IMR-90 (cell line): ENCODE measurements at places on chromosomes 13 and 19. TPM values are rescaled to one million over a fixed set of nuclear protein-coding genes. Genes with fewer than 3 reads are reported as not detected.

- DNase-seq: no peak
Measured at GRCh38 chr19:54600212-54600611, 6.8 kb downstream of the LILRA1 start.

DNA sequence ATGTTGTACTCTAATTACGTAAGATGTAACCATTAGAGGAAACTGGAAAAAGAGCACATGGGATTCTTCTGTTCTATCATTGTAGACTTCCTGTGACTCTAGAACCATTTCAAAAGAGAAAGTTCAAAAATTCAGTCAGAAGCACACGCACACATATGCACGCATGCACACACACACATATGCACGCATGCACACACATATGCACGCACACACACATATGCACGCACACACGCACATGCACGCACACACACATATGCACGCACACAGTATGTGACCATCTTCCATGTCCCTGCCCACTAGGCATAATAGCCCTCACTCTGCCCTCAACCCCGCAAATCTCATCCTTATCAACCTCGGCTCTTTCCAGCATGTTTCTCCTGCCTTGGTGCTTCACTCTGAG, 14.0 kb downstream of the GP6 start:
- no peak for DNase-seq

DNA sequence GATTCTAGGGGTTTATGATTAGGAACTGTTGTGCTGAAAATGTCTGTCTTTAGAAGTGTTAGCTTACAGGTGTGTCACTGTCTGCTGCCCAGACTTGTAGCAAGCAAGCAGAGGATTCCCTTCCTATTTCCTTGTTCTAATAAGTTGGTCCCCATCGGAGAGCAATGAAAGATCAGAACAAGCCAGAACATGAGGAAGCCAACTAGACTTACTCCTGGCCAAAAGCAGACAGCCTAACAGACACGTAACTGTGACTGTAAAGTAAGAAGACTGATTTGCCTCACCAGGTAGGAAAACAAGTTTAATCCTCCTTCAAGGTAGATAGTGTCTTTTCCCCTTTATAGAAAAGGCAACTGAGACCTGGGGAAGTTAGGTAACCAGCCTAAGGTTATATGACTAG, 12.5 kb downstream of the POLR1D start:
- no peak for DNase-seq

The PNMA8B gene
- under 0.01 and 0.18 TPM in 2 replicates for total RNA-seq

DNA sequence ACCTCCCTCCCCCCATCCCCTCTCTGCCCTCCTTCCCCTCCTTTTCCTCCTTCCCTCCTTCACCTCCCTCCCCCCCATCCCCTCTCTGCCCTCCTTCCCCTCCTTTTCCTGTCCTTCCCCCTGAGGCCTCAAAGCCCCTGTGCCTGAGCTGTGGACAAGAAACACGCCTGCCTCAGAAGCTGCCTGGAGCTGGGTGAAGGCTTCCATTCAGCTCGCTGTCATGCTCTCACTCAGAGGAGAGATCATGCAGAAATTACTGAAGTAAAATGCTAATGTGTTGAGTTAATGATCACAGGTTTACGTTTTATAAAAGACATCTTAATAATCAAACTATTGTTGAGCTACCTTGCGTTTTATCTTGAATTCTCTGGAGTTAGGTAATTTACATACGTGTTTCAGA, 114.5 kb downstream of the ATP11A start:
- no peak for DNase-seq

- DNase-seq: no peak
Measured at GRCh38 chr19:10554760-10555609, 10.8 kb downstream of the KRI1 start.

DNA sequence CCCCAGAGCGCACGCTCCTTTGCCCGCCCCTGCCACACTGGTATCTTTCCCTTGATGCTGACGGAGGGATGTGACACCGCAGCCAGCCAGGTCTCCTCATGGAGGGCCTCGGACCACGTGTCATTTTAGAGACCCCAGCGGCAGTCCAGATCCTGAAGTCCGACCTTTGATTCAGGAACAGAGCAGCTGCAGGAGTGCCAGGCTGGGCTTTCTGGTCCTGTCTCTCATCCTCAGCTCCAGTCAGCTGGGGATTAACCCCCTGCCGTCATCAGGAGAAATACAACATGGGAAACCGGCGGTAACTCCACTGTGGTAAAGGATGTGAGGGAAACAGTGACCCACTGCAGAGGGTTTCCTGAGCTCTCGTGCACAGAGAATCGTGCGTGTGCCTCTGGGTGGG, 140.6 kb downstream of the SIPA1L3 start:
- no peak for DNase-seq

The ZNF99 gene
- total RNA-seq: not detected in 2 replicates

The ZNF71 gene
- 7.5 and 9.3 TPM in 2 replicates for total RNA-seq

DNA sequence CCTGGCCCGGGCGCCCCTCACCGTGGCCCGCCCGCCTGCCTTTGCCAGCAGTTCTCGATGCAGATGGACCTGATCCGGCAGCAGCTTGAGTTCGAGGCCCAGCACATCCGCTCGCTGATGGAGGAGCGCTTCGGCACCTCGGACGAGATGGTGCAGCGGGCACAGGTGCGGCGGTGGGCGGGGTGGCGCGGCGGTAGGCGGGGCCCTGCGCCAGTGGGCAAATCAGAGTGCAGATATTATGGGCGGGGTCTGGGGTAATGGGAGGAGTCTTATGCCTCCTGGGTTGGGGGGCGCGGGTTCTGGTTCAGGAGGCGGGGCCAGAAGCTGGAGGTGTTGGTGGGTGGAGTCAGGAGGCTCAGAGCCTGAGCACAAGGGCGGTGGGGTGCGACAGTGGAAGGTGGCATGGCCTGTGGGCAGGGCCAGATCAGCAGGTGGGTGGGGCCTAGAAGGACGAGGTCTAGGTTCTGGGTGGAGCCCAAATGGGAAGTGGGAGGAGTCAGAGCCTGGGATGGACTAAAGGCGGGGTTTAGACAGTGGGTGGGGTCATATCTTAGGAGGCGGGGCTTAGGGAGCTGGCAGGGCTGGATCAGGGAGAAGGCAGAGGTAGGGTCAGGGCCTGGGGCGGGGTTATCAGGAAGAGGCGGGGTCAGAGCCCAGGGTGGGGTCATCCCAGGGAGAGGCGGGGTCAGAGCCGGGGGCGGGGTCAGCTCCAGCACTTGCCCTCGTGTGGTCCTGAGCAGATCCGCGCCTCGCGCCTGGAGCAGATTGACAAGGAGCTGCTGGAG, 5.6 kb downstream of the APC2 start:
- DNase-seq: peak; percentile 30

DNA sequence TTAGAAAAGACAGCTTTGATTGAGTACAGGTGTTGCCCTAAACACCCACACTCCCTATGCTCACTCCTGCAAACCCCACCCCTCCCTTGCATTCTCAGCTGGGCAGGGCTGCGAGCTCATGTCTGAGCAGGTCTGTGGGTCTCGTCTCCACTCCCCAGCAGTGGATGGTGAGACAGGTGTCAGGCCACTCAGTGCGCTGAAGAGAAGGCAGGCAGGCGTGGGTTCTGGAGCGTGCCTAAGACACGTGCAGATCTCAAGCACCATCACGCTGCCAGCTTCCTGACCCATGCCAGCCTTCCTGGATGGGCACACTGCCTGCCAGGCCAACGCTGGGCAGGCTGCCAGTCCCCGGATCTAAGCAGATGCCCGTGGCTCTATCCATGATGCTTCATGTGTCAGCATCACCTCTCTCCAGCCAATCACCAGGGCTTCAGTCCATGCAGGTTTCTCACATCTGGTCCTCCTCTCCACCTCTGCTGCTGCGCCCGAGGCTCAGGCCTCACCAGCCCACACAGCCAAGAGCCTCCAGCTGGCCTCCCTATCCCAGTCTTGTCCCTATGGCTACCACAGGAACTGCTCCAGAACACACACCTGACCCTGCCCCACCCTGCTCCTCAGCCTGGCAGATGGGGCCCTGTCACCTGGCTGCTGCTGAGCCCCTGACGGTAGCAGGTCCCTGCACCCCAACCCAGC, 42.6 kb downstream of the EPS15L1 start:
- DNase-seq: no peak

The NR2C2AP gene
- total RNA-seq: 5.4 and 6.9 TPM in 2 replicates

- no peak for DNase-seq
Measured at GRCh38 chr19:37893845-37894575, 12.4 kb downstream of the WDR87 start.

DNA sequence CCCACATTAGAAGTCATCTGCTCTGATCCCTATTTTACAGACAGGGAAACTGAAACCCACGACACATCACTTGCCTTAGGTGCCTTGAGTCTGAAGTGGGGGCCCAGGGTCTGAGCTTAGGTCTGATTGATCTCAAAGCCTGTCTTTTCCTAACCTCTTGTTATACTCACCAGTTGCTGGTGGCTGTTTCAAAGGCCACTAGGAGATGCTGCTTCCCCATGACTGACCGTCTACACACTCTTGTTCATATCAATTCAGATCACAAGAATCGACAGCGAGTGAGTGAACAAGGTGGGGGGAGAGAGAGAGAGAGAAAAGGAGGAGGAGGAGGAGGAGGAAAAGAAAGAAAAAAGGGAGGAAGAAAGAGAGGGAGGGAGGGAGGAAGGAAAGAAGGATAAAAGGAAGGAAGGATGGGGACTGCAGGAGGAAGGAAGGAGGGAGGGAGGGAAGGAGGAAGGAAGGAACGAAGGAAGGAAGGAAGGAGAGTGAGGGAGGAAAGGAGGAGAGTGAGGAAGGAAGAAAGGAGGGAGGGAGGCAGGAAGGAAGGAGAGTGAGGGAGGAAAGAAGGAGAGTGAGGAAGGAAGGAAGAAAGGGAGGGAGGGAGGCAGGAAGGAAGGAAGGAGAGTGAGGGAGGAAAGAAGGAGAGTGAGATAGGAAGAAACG, 3.3 kb downstream of the OR10H1 start:
- DNase-seq: no peak

- no peak for DNase-seq
Measured at GRCh38 chr19:31314156-31314555, 35.1 kb downstream of the TSHZ3 start.

DNA sequence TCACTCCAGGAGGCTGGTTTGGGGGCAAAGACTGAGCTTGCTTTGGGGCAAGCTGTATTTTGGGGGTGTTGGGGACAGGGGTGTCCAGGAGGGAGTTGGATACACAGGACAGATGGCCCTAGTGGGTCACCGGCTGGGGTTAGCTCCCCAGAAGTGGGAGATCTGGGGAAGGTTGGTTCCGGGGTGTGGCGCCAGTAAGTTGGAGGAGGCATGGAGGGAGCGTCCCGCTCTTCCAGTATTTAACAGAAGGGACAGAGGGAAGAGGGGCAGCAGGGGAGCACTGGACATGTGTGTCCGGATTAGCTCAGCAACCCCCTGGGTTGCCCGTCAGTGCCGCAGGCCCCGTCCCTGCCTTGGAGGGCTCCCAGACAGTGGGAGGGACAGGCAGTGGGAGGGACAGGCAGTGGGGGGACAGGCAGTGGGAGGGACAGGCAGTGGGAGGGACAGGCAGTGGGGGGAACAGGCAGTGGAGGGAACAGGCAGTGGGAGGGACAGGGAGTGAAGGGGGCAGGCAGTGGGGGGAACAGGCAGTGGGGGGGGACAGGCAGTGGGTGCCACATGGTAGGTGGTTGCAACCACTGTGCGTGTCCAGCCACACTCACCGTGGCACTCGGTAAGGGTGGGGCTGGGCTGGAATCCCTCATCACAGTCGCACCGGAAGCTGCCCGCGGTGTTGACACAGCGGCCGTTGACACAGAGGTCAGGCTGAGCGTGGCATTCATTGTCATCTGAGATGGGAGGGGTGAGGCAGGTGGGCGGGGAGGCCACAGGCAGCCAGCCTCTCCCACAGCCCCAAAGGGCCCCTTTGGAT, 33.2 kb downstream of the CCL25 start:
- no peak for DNase-seq

The CEACAM20 gene
- total RNA-seq: not detected in 2 replicates

The ZSCAN4 gene
- total RNA-seq: not detected in 2 replicates

GRCh38 chr13:89361909-89362308, 1690.7 kb downstream of the SLITRK5 start:
- DNase-seq: peak; percentile 0

The CRLF1 gene
- 0.18 and 0.28 TPM in 2 replicates for total RNA-seq

The ZNF560 gene
- 0.90 and 1.1 TPM in 2 replicates for total RNA-seq

- DNase-seq: no peak
Measured at GRCh38 chr13:43514311-43514710, 272.5 kb downstream of the ENOX1 start.

DNA sequence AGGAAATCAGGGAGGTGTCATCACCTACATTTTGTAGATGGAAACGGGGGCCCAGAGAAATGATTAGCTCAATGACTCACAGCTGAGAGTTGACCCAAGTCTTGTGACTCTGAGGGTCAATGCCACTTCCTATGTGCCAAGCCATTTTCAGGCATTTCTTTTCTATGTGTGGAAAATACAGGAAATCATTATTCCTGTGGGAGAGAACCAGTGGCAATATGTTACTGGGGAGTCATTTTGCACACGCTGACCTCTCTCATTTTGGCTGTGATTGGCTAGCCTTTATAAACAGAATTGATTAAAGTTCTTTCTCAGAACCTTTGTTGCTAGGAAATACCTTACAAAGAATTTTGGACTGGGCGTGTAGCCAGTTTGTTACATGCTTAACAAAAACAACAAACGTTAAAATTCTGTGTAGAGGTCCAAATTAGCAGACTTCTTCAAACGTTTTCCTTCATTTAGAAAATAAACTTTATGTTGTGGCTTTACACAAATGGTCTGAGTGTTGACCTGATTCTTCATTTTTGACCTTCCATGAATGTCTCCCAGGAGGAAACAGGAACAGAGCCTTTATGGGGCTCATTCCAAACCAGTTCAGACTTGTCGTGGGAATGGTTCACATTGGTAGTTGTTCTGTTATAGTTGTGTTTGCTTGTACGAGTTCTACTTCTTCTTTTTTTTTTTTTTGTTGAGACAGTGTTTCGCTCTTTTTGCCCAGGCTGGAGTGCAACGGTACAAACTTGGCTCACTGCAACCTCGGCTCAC, 11.4 kb downstream of the PCCA start:
- DNase-seq: peak; percentile 87

DNA sequence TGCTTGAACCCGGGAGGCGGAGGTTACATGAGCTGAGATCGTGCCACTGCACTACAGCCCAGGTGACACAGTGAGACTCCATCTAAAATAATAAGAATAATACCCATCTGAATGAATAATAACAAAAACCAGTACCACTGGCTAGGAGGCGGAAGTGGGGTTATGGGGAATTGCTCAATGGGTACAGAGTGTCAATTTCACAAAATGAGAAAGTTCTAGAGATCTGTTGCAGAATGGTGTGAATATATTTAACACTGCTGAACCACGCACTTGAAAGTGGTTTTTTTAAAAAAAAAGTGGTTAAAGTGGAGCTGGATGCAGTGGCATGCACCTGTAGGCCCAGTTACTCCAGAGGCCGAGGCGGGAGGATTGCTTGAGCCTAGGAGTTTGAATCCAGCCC, 18.5 kb downstream of the KLF2 start:
- DNase-seq: no peak
